ENCODE measurements at places on chromosomes 5 and 9. TPM values are rescaled to one million over a fixed set of nuclear protein-coding genes. Genes with fewer than 3 reads are reported as not detected.

- ATAC-seq: no peak
Observed at GRCh38 chr5:115461506-115462290, 82.9 kb downstream of the FEM1C start.

DNA sequence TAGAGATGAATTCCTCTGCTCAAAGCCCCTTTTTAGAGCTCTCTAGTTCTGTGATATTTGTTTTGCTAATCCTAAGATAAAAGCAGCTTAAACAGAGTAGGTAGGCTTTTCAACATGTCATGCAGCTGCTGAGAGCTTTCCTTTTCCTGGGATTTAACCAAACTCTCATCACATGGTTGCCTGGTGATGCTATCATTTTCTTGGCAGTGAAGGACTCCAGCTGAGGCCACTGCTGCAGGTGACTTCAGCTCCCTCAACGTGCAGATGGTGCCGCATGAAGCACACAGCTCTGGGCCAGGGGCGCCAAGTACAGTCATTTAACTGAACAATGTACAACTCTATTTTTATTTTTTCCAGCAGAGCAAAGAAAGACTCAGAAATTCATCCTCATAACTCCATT is 42.2 kb downstream of the SECISBP2 start:
- no peak for ATAC-seq

GRCh38 chr5:148792744-148793143 is 33.7 kb upstream of the ADRB2 start:
- no peak for ATAC-seq

- ATAC-seq: no peak
Observed at GRCh38 chr9:31135567-31135966, 1248.9 kb upstream of the ACO1 start.

DNA sequence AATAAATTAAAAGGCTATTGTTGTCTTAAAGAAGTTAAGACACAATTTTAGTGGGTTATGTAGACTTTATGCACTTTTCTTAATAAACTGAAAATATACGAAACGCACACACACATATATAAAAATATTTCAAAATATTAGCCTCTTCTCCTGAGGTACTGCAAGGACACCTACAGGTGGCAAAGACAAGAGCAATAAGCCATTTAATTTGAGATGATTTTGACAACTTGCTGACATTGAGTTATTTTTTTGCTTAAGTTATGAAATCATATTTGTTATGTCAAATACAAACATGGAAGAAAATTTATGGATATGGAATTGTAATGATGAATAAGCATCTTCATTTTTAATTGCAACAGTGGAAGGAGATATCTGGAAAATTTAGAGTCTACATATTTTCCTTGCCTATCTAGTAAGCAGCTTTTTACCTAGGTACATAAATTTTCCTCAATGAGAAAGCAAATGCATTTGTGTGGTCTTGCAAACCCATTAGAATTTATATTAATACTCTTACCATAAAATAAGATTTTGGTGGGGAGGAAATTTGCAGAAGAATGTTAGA is 301.6 kb downstream of the ISL1 start:
- no peak for ATAC-seq

MELK gene
- total RNA-seq: 22.0 TPM

MZB1 gene
- 0.18 TPM for total RNA-seq

DNA sequence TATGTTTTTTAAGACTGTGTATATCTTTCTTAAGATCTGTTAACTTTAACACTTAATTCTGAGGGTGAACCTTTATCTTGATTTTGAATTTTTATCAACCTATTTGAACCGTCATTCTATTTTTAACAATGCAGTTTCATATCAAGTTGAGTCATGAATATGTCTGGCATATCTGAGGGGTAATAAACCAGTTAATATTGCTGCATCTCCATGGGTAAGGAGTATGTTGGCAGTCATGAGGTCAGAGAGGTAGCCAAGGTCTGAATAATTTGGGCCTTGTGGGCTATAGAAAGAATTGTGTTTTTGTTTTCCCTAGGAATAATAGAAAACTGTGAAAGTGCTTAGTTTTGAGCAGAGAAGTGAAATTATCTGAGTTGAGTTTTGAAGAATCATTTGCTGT is 419.0 kb downstream of the PLK2 start:
- ATAC-seq: no peak

CARTPT gene
- total RNA-seq: not detected

DNA sequence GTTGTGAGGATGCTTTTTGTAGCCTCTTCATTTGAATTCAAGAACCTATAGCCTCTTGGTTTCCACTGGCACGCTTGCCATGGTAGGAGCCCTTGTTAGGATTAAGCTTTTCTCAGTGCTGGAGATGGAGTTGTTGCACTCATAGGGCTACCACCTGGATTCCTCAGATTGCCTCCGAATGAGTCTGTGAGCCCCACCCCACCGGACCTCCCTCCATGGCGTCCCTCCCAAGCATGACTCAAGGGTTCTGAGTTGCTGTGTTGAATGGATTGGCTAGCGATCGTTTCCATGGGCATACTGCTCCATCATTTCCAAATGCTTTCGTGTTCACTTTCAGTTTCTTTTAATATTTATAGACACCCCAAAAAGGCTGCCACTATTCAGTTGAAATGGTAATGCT is 69.9 kb downstream of the DAPK1 start:
- ATAC-seq: no peak

DNA sequence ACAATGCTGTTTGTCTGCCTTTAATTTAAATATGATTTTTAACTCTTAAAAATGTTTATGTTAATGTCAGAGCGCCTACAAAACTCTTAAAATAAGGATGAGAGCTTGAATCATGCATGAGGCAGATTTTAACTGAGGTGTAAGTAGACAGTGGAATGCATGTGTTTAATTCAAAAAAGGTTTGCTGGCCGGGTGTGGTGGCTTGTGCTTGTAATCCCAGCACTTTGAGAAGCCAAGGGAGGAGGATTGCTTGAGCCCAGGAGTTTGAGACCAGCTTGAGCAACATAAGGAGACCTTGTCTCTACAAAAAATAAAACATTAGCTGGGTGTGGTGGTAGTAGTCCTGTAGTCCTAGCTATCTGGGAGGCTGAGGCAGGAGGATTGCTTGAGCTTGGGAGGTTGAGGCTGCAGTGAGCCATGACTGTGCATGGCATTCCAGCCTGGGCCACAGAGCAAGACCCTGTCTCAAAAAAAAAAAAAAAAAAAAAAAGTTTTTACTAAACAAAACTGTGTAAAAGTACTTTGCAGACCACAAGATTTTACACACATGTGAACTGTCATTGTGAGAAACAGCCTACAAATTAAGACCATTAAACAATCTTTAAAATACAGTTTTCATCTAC is 21.1 kb downstream of the NDST1 start:
- ATAC-seq: no peak

DNA sequence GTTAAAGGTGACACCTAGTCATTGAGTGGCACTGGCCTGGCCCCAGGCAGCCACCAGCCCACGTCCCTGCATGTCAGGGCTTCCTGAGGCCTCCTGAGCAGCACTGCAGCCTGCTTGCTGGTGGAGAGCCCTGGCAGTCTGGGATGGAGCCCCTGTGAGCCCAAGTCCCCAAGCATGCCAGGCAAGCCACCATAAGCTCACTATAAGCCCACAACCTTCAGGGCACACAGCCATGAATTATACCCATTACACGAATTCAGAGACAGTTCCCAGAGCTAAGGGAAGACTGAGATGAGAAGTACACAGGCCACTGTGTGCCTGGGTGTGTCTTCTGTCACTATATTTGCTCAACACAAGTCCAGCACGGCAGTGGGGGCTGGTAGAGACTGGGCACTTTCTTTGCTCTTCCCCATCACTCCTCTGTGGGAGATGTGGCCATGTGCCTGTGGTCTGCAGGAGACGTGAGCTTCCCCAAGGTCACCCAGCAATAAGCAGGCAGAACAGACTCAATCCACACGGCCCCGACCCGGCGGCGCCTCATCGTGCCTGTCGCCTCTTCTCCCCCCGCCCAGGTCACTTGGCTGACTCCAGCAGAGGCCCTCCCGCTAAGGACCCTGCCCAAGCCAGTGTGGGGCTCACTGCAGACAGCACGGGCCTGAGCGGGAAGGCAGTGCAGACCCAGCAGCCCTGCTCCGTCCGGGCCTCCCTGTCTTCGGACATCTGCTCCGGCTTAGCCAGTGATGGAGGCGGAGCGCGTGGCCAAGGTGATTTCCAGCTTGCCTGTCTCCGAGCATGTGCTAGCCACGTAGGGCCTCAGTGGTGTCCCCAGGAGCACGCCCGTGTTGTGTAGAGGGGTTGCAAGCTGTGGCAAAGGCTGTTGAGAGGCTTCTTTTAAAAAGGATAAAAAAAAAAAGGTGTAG is 114.8 kb downstream of the WNK2 start:
- no peak for ATAC-seq

GRCh38 chr9:98365227-98365669 is 109.8 kb upstream of the TBC1D2 start:
- no peak for ATAC-seq

DNA sequence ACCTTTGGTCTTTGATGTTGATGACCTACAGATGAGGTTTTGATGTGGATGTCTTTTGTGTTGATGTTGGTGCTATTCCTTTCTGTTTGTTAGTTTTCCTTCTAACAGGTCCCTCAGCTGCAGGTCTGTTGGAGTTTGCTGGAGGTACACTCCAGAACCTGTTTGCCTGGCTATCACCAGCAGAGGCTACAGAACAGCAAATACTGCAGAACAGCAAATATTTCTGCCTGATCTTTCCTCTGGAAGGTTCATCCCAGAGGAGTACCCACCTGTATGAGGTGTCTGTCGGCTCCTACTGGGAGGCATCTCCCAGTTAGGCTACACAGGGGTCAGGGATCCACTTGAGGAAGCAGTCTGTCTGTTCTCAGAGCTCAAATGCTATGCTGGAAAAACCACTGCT is 694.5 kb upstream of the CDH6 start:
- no peak for ATAC-seq

DNA sequence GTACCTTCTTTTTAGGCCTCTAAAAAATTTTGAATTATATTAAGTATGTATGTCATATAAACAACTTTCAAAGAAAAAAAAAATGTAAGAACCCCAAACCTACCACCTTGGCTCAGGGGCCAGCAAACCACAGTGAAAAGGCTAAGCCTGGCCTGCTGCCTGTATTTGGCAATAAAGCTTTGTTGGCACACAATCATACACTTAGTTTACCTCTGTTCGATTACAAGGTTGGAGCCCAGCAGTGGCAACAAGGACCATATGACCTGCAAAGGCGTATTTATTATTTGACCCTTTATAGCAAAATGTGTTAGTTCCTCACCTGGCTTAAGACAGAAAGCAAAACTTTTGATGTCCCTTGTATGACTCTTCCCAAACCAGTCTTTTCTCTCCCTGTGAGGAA is 282.8 kb downstream of the DENND1A start:
- ATAC-seq: no peak

PTGR1 gene
- 31.7 TPM for total RNA-seq

DNA sequence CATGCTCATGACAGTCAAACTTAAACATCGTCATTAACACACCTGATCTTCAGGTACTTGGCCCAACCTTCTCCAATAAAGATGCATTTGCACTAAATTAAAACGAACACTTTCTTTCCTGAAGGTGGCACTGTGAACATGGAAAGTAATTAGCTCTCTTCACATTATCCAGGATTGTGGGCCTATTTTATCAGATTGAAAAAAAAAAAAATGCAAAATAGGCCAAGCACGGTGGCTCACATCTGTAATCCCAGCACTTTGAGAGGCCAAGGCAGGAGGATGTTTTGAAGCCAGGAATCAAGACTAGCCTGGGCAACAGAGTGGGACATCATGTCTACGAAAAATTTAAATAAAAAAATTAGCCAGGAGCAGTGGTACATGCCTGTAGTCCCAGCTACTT is 14.4 kb upstream of the CDC20B start:
- peak; percentile 35 for ATAC-seq

DNA sequence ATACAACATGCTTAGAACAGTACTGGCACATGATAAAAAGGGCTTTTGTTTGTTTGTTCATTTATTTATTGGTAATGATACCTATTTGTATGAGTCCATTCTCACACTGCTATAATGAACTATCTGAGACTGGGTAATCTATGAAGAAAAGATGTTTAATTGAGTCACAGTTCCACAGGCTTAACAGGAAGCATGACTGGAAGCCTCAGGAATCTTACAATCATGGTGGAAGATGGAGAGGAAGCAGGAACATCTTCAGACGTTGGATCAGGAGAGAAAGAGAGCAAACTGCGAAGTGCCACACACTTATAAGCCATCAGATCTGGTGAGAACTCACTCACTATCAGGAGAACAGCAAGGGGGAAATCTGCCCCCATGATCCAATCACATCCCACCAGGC is 847.7 kb downstream of the CDH18 start:
- ATAC-seq: no peak

BARHL1 gene
- total RNA-seq: 0.57 TPM

ARSI gene
- total RNA-seq: 0.63 TPM

PHF24 gene
- total RNA-seq: 21.3 TPM

DNA sequence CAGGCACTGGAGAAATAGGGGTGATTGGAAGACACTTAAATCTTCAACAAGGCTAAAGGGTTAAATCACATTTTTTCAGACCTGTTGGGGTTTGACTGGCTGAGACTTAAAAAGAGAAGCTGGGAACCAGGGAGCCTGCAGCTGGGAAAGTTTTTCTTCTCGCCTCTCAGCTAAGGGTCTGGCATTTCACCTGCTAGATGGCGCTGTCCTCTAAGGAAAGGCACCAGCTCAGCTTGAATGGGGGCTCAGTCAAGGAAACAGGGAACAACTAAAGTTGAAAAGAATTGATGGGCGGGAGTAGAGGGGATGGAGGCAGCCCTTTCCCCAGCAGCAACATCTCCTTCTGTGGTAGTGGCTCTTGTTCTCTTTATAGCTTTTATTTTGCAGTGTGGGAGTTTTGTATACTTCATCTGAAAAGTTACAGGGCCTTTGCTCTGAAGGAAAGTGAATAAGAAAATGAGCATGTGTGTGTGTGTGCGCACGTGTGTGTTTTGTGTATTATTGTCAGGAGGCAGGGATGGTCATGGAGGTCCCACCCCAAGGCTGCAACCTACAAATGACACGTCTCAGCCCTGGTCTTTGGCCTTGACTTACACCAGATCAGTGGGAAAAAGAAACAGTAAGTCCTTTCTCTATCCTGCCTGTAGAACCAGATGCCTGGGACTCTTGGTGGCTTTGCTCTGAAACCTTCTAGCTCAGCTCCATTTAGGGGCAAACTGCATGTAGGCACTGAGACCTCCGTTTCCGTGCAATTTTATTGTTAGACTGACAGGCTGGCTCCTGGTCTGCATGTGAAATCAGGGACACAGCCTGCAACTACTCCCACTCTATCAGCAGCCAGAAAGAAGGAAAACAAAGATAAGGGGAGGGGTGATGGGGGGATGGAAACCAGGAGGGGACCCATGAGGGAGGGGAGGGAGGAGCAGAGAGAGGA is 316.2 kb upstream of the CLINT1 start:
- peak; percentile 91 for ATAC-seq

DNA sequence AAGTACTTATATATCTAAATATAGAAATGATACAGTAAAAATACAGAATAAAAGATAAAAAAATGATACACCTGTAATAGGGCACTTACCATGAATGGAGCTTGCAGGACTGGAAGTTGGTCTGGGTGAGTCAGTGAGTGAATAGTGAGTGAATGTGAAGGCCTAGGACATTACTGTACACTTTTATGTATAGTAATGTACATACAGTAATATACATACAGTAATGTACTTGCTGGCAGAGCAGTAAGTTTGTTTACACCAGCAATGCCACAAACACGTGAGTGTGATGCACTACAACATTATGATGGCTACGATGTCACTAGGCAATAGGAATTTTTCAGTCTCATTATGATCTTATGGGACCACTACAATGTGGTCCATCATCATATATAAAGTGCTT is 34.2 kb downstream of the SUSD1 start:
- ATAC-seq: no peak

- no peak for ATAC-seq
Observed at GRCh38 chr5:53713978-53714666, 153.7 kb downstream of the NDUFS4 start.

GRCh38 chr9:78549711-78550110 is 252.8 kb downstream of the PSAT1 start:
- ATAC-seq: no peak

FOXD4 gene
- total RNA-seq: 1.3 TPM

All from motor neuron (in vitro differentiated cells).